Renal cortical epithelial cell (primary cell): ENCODE measurements at places on chromosomes 5 and 9. TPM values are rescaled to one million over a fixed set of nuclear protein-coding genes. Genes with fewer than 3 reads are reported as not detected.

The CYLC2 gene
- total RNA-seq, result not detected in 2 replicates

GRCh38 chr5:163104464-163104863 is 332.9 kb upstream of the CCNG1 start:
- no peak for DNase-seq

DNA sequence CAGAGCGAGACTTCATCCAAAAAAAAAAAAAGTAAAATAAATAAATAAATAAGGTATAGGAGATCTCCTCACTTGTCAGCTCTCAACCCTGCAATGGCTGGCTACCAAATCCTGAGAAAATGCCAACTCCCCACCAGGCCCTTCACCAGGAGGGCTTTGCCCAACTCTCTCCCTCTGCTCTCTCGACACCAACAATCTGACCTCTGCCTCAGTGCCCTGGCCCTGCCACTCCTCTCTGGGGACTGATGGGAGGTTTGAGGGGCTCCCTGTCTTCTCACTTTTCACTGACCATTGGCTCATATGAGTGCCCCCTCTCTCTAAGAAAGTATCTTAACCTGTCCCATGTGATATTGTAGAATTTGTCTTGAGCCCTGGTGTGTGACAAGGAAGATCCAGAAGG is 52.6 kb upstream of the SH3PXD2B start:
- no peak for DNase-seq

The FOXE1 gene
- 19.6 and 57.1 TPM in 2 replicates for total RNA-seq

DNA sequence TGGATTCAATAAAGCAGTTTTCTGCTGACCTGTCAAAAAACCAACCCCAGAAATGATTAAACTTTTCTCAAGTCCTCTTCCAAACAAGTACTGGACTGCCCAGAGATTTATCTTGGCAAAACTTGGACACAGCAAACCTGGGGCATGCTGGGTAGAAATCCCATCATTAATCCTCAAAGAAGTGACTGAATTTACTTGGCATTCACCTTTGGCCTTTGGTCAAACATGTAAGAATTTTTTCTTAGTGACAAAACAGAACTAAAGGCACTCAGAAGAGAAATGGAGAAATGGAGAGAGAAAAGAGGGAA is 248.6 kb upstream of the NREP start:
- peak; percentile 45 for DNase-seq

GRCh38 chr9:71814226-71814625 is 45.9 kb upstream of the CEMIP2 start:
- DNase-seq, result no peak

- DNase-seq, result no peak
These were observed 387.7 kb upstream of the CLINT1 start for GRCh38 chr5:158246661-158247060.

DNA sequence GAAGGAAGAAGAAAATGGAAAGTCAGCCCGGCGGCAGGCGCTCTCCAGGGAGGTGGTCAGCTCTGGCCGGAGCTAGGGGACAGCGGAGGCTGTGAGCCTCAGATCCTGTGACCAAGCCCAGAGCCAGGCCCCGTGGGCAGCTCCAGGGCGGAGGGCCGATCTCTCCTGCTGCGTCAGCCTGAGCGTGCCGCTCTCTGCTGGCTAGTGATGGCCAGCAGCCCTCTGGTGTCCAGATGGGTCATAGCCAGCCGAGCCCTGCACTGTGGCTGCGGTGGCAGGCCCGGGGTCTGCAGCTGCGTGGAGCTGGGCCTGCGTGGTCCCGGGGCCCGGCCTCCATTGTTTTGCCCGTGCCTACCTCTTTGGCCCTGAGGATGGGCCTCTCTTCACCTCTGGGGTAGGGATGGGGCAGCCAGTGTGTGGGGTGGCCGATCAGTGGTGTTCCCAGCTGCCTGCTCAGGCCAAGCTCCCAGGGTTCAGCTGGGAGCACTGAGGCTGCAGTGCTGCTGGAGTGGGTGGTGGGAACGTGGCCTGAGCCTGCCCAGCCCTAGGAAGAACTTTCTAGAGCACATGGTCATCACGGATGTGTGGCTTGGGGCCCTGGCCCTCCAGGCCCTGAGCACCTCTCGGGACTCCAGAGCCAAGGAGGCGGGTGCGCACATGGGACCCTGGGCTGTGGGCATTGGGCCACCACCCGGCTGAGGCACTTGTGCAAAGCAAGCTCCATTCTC is 17.1 kb upstream of the NRARP start:
- DNase-seq, result no peak

The EMB gene
- total RNA-seq, result 0.25 and 11.6 TPM in 2 replicates

- DNase-seq, result no peak
These were observed 91.2 kb upstream of the ERBIN start for GRCh38 chr5:65835191-65835590.

DNA sequence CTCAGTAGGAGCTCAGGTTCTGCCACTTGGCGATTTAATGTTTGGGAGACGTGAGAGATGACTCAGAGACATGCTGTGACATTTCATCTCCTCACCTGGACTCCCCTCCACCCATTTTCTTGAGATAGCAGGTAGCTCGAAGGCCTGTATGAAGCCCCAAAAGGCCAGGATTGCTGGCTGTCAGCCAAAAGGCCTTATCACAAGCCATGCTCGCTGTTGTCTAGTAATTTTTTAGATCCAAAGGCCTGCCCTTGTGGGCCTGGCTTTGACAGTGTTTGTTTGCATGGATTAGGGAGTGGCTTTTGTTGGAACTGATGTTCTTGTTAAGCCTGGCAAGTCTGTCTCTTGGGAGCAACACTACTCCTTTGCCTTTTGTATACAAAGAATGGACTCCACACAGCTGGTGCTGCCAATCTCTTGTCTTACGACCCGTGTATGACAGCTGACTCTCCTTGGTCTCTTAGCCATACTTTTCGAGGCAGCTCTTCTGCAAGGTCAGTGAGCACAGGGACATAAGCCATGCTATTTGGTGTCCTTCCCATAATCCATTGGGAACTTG is 22.7 kb downstream of the CAVIN4 start:
- DNase-seq, result no peak

The RABEPK gene
- 20.5 and 30.9 TPM in 2 replicates for total RNA-seq
